OCI-LY7 (cell line): ENCODE measurements at places on chromosomes 4 and X.

GRCh38 chr4:57371671-57372070, 261.5 kb upstream of the IGFBP7 start:
- no peak for DNase-seq

GRCh38 chrX:105502336-105502735, 281.8 kb upstream of the TEX13A start:
- DNase-seq: no peak

- no peak for DNase-seq
Observed at GRCh38 chrX:136587532-136587931, 55.5 kb downstream of the VGLL1 start.

GRCh38 chr4:71830497-71831190, 46.8 kb upstream of the GC start:
- no peak for DNase-seq
